Esophagus squamous epithelium (tissue), 5 donors: ENCODE measurements at places on chromosomes 1 and 21.
A peak's percentile ranks its signal among the peaks of the same experiment; 100 is the strongest.

DNA sequence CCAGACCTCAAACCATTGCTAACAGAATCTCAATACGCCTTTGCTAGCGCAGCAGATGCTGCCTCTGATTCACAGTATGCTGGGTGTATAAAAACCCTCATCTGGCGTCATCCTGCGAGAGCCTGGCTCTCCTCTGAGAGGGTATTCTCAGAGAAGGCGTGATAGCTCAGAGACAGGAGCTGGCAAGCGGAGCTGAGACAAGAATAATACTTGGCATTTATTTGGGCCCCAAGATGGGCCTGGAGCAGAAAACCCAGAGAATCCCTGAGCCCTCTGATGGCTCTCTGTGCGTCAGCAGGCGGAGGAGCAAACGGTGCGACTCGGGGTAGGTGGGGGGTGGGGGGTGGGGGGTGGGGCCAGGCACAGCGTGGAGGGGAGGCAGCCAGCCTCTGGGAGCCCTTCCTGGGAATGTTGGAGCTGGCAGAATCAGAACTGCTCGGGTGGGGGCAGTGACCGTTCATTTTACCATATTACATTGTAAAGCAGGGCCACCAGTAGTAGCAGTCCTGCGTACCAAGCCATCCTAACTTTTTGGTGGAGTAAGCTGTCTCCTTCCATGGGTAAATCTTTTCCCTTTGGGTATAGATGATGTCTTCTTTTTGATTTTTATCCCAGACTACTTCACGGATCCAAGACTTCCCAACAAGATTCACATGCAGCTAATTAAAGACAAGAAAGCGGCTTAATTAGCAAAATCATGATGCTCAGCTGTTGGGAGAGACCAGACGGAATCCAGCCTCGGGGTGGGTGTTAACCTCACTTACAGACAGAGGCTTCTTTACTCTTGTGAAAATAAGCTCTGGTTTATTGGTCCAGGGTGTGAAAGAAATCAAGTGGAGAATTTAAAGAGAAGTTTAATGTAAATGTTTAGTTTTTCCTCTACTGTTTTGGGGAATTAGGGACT, 7.1 kb downstream of the RIIAD1 start:
- no peak overlapping the region for H3K4me3 ChIP-seq
- H3K27ac ChIP-seq: peak overlapping the region; percentile 67
- DNase-seq: no peak
- H3K36me3 ChIP-seq: no peaks in the 10 kb centered on the region
- peaks cover 44% of the 10 kb centered on the region for H3K27me3 ChIP-seq

DNA sequence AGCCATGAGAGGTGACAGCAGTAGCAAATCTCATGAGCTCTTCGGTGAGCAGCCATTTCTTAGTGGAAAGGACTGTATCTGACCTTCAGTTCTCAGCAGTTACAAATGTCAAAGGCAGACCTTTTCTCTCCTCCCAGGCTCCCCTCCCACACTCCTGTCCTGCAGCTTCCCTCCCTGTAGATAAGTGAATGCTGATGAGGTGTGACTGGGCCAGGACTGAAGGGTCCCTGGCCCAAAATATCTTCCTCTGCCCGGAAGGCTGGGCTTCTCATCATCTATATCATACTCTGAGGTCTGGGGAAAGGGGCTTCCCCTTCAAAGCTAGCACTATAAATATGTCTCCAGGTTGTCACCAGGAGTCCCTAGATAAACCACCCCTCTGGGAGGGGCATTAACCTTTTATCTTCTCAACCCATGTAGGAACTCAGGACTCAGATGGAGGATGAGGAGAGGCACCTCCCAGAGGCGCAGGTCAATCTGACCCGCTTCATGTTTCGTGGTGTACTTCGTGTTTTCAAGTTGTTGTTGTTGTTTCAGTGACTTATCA, 3.6 kb upstream of the ADAMTSL4 start:
- H3K27ac ChIP-seq: no peak overlapping the region
- no peak overlapping the region for H3K4me3 ChIP-seq
- DNase-seq: no peak
- no peaks in the 10 kb centered on the region for H3K36me3 ChIP-seq

- no peaks in the 10 kb centered on the region for H3K27me3 ChIP-seq
- DNase-seq: no peak
- peak overlapping the region; percentile 37 for H3K27ac ChIP-seq
Measured at GRCh38 chr21:38503583-38503982, 5.3 kb upstream of the ERG start.

- no peaks in the 10 kb centered on the region for H3K36me3 ChIP-seq
Measured at GRCh38 chr1:231139125-231139649, 22.7 kb upstream of the TRIM67 start.

GRCh38 chr1:151585622-151586021, 26.2 kb upstream of the SNX27 start:
- no peaks in the 10 kb centered on the region for H3K27me3 ChIP-seq
- H3K36me3 ChIP-seq: no peaks in the 10 kb centered on the region
- H3K27ac ChIP-seq: peak overlapping the region; percentile 73
- no peak overlapping the region for H3K4me3 ChIP-seq
- peaks cover 20% of the 10 kb centered on the region for H3K4me1 ChIP-seq
- no peak for DNase-seq

DNA sequence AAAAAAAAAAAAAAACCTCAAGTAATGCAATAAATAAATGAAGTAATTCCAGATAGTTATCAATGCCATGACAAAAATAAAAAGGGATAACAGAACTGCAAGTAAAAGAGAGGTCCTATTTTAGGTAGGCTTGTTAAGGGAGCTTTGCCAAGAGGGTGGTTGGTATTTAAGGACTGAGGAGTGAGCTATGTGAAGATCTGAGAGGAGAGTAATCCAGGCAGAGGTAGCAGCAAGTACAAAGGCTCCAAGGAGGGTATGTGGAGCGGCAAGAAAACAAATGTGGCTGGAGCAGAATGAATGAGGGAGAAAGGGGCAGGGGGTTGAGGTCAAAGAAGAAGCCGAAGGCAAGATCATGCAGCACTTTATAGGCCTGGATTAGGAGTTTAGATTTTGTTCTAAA, 59.9 kb upstream of the CDC42BPA start:
- H3K4me1 ChIP-seq: no peaks in the 10 kb centered on the region
- no peaks in the 10 kb centered on the region for H3K36me3 ChIP-seq
- no peak overlapping the region for H3K4me3 ChIP-seq
- no peak overlapping the region for H3K27ac ChIP-seq
- no peak for DNase-seq

DNA sequence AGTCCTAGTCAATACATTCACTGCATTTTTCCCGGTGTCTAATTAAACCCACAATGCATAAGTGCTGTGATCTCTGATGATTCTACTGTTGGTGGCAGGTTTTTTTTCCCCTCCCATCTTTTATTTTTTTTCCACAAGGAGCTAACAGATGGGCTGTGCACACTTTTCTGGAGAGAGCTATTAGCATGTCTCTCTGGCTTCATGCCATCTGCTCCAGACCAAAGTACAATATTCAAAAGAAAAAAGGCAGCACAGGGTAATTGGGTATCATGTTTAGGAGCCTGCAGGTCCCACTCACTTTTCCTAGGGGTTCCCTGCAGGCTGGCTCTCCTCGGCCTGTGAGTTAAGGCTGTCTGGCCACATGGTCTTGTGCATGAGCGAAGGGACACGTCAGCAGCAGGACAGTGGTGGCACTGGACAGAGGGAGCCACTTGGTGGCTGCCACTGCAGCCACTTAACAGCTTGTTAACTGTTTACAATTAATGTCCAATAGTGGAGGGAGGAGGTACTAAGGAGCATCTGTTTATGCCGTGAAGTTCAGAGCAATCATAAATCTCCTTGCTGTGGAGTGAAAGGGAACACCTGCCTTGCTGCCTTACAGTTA, 53.5 kb upstream of the C8B start:
- no peaks in the 10 kb centered on the region for H3K27me3 ChIP-seq
- no peaks in the 10 kb centered on the region for H3K4me1 ChIP-seq
- no peak overlapping the region for H3K4me3 ChIP-seq
- DNase-seq: no peak
- no peaks in the 10 kb centered on the region for H3K36me3 ChIP-seq

DNA sequence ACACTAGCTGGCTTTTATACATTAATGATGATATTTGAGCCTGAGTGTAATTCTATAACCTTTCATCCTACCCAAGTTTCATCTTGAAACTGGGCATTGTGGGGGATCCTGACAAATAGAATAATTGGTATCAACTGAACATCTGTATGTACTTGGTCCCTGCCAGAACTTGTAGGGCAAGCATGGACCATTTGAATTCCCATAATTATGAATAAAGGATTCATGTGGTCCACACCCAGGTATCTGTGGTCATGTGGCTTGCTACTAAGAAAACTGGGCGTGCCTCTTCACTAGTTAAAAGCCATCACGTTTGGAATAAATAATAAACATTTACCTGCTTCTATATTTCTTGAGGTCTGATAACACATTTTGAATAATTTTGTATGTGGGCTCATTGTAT, 20.6 kb upstream of the VTCN1 start:
- DNase-seq: no peak
- no peaks in the 10 kb centered on the region for H3K27me3 ChIP-seq
- H3K27ac ChIP-seq: no peak overlapping the region
- H3K4me1 ChIP-seq: no peaks in the 10 kb centered on the region

GRCh38 chr1:153945131-153945794, 1.3 kb downstream of the DENND4B start:
- no peak for DNase-seq
- H3K4me3 ChIP-seq: peak overlapping the region; percentile 77
- no peaks in the 10 kb centered on the region for H3K27me3 ChIP-seq
- H3K36me3 ChIP-seq: peaks cover 69% of the 10 kb centered on the region
- peak overlapping the region; percentile 100 for H3K27ac ChIP-seq
- peaks cover 14% of the 10 kb centered on the region for H3K4me1 ChIP-seq

- no peaks in the 10 kb centered on the region for H3K27me3 ChIP-seq
- H3K4me3 ChIP-seq: no peak overlapping the region
- no peaks in the 10 kb centered on the region for H3K4me1 ChIP-seq
- peaks cover 92% of the 10 kb centered on the region for H3K36me3 ChIP-seq
Measured at GRCh38 chr1:219985169-219985568, 56.8 kb upstream of the SLC30A10 start.

GRCh38 chr1:179872558-179872957, 5.0 kb downstream of the TOR1AIP2 start:
- no peak overlapping the region for H3K4me3 ChIP-seq
- no peak for DNase-seq
- peaks cover 50% of the 10 kb centered on the region for H3K4me1 ChIP-seq

DNA sequence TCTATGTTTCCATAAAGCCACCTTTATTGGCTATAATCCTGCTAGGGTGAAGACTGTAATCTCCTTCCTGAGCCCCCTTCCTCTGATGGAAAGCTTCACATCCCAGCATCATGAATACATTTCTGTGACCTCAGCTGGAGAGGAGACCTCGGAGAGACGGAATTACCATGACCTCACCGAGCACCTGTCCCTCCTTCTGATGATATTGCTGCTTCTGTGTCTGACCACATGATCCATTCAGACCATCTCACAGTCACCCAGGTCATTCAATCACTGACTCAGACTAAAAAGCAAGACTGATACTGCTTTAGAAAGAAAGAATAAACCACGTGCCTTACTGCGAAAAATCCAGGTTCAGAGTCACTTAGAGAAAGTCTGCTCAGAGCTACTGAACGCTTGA, 8.8 kb downstream of the KCND3 start:
- H3K27ac ChIP-seq: no peak overlapping the region
- H3K4me1 ChIP-seq: no peaks in the 10 kb centered on the region
- peaks cover 4% of the 10 kb centered on the region for H3K27me3 ChIP-seq
